Activated naive CD8-positive, alpha-beta T cell treated with anti-CD3 and anti-CD28 coated beads for 36 hours (primary cell): ENCODE measurements at places on chromosomes 4 and X. TPM values are rescaled to one million over a fixed set of nuclear protein-coding genes. Genes with fewer than 3 reads are reported as not detected.

Gene PSAPL1
- total RNA-seq, result not detected

Gene SSX1
- not detected for total RNA-seq

Gene SFRP2
- total RNA-seq, result 0.14 TPM

Gene PPP1R2C
- total RNA-seq, result not detected

Gene TKTL1
- total RNA-seq, result 0.72 TPM

Gene MAGEA4
- not detected for total RNA-seq

Gene STAP1
- total RNA-seq, result 6.3 TPM

Gene ENPEP
- total RNA-seq, result not detected

Gene PPP1R3F
- 2.5 TPM for total RNA-seq

Gene MTNR1A
- not detected for total RNA-seq

Gene MAGEA9B
- not detected for total RNA-seq

Gene PAGE5
- total RNA-seq, result not detected

Gene SCRG1
- total RNA-seq, result not detected

GRCh38 chr4:2365054-2365912 is 53.2 kb downstream of the ZFYVE28 start:
- DNase-seq, result peak; percentile 15

GRCh38 chr4:181161669-181162068 is 1081.5 kb upstream of the TENM3 start:
- DNase-seq, result no peak

DNA sequence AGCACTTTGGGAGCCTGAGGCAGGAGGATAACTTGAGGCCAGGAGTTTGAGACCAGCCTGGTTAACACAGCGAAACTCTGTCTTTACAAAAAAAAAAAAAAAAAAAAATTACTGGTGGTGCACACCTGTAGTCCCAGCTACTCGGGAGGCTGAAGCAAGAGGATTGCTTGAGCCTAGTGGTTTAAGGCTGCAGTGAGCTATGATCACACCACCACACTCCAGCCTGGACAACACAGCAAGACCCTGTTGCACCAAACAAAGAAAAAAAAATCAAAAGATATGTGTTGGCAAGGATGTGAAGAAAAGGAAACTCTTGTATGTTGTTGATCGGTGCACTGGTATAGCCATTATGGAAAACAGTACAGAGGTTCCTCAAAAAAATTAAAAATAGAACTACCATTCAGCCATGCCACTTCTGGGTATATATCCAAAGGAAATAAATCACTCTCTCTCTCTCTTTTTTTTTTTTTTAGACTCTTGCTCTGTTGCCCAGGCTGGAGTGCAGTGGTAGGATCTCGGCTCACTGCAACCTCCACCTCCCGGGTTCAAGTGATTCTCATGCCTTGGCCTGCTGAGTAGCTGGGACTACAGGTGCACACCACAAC is 15.2 kb downstream of the SH3D19 start:
- no peak for DNase-seq

GRCh38 chrX:125029131-125029530 is 290.5 kb upstream of the TEX13C start:
- DNase-seq, result no peak

GRCh38 chr4:38067499-38067898 is 107.3 kb downstream of the PTTG2 start:
- no peak for DNase-seq

- no peak for DNase-seq
These were observed 300.5 kb downstream of the TRIML1 start for GRCh38 chr4:188439641-188440311.

- DNase-seq, result no peak
These were observed 395.0 kb upstream of the FAT1 start for GRCh38 chr4:187118602-187119120.

- no peak for DNase-seq
These were observed 24.9 kb downstream of the RHOH start for GRCh38 chr4:40221744-40222143.

GRCh38 chrX:136909119-136909705 is 28.7 kb upstream of the RBMX start:
- DNase-seq, result peak; percentile 75

GRCh38 chrX:41604177-41604576 is 84.6 kb upstream of the GPR34 start:
- DNase-seq, result no peak

- no peak for DNase-seq
These were observed 371.2 kb downstream of the AFF2 start for GRCh38 chrX:148871422-148872160.

- peak; percentile 55 for DNase-seq
These were observed 153.8 kb upstream of the AGA start for GRCh38 chr4:177596035-177596434.

GRCh38 chr4:109075621-109076020 is 226.8 kb downstream of the COL25A1 start:
- DNase-seq, result no peak

GRCh38 chr4:125770814-125771398 is 456.2 kb downstream of the FAT4 start:
- DNase-seq, result no peak

DNA sequence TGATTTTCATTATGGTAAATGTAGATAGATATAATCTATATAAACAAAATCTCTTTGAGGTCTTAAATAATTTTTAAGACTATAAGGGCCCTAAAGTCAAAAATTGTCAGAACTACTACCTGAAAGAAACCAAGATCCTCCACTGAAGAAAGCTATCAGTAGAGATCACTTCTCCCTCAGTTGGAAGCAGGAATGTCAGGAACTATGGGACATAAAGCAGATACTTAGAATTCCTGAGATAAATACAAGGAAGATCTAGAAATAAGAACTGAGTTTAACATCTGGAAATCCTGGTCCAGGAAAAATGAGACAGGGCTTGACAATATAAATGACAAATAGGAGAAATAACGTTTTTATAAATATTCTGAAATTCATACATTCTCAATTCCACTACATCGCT is 97.2 kb downstream of the ADAMTS3 start:
- DNase-seq, result no peak

DNA sequence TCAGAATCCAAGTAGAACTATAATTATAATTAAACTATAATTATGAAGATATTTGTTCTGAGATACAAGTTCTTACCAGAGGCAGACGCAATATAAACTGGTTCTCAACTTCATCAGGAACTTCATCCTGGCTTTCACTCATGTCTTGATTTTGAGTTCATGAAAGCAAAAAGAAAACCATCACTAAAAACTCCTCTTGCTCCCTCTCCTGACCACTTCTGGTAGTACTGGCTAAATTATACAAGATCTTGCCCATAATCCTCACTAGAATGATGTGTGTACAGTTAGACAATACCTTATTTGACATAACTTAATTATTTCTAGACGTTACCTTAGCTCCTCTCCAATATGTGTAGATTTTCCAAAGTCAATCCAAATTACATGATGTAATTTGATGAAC is 3.7 kb downstream of the TAF7L start:
- DNase-seq, result no peak

DNA sequence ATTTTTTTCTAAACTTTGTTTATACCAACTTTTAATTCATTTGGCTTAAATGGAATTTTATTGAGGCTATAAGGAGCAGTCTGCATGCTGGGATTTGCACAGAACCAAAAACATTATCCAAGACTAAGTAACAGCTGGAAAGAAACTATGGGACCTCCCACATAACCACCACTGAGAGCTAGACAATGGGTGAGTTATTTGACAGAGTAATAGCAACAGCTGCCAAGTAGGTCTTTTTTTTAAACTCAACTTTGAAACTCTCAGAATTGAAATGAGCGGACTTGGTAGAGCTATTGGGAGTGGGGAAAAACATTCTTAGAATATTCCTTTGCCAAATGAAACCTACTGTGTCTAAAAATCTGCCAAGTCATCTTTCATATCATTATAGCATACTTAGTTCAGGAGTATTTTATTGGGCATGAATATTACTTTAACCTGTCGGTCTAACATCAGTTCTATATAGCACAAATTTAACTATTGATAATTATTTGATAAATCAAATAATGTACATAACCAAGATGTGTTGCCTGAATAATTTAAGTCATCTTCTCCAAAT is 1428.0 kb downstream of the PCDH7 start:
- DNase-seq, result no peak

- DNase-seq, result no peak
These were observed 821.1 kb downstream of the PCDH19 start for GRCh38 chrX:99588936-99589335.
